ENCODE measurements at places on chromosomes 5 and 9. TPM values are rescaled to one million over a fixed set of nuclear protein-coding genes. Genes with fewer than 3 reads are reported as not detected.

DNA sequence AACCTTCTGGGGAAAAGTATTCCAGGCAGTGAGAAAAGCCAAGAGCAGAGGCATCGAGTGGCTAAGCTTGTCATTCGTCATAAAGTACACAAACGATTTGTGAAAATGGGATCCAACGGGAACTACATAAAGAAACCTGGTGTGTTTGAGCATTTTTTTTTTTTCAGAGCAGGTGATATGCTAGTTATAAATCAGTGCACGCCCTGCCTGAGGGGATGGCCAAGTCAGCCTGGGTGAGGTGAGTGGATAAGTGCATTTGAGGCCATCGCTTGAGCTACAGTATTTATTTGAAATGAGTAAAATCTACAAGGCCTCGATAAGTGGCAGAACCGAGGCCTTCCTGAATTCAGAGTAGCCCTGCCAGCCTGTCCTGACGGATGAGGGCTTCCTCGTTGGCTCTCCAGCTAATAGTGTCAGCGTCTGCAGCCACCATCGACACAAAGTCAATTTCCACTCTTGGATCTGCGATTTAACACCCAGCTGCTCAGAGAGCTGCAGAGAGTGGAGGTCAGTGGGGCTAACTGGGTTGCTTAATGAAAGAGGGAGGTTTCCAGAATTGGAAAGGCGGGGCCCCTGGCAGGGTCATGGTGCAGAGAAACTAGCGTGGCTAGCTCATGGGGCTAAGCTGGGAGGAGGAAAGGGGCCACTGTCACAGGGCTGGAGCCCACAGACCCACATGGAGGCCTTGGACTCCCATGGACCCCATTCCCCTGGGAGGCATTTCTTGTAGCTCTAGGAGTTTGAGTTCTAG lies 27.3 kb downstream of the PPARGC1B start:
- no peaks in the 10 kb centered on the region for H3K27me3 ChIP-seq
- no peak for DNase-seq
- peaks cover 7% of the 10 kb centered on the region for H3K4me1 ChIP-seq
- H3K36me3 ChIP-seq, result no peaks in the 10 kb centered on the region

DNA sequence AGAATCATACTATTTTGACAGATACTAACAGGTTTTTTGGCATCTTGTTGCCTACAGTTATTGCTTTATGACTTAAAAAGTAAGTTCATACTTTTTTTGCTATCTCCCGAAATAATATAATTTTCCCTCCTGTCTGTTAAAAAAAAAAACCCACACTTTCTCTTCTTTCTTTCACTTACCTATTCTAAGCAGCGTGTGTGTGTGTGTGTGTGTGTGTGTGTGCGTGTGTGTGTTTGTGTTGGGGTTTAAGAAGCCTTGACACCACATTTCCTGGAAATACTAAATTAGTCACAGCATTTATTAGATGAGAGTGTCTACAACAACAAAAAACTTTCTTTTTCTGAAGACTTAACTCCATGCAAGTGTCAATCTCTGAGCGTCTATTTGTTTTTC lies 12.4 kb downstream of the TNFAIP8 start:
- no peak for DNase-seq
- H3K4me3 ChIP-seq, result no peak overlapping the region
- H3K4me1 ChIP-seq, result peaks cover 10% of the 10 kb centered on the region
- H3K27me3 ChIP-seq, result no peaks in the 10 kb centered on the region

TAF11L2 gene
- total RNA-seq, result not detected

- H3K27me3 ChIP-seq, result no peaks in the 10 kb centered on the region
- H3K36me3 ChIP-seq, result peaks cover 16% of the 10 kb centered on the region
- no peaks in the 10 kb centered on the region for H3K4me1 ChIP-seq
- DNase-seq, result peak; percentile 47
- no peak overlapping the region for H3K27ac ChIP-seq
These were observed 84.6 kb downstream of the USP20 start for GRCh38 chr9:129919841-129920240.

DNA sequence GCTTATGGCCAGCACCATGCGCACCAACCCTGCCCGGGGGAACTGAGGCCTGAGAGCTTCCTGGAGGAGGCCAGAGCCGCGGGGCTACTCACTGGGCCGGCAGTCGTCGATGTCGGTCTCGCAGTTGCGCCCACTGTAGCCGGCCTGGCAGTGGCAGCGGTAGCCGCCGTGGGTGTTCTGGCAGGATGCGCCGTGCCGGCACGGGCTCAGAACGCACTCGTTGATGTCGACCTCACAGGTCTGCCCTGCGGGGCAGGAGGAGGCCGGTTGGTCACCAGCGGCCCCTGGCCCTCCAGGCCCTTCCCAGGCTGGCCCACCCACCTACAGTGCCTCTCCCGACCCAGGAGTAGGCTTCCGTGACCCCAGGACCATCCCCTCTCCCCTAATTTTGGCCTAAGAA lies 27.7 kb upstream of the SEC16A start:
- peak overlapping the region; percentile 51 for H3K27ac ChIP-seq
- H3K4me1 ChIP-seq, result peaks cover 17% of the 10 kb centered on the region
- H3K27me3 ChIP-seq, result no peaks in the 10 kb centered on the region
- no peak overlapping the region for H3K4me3 ChIP-seq
- peaks cover 96% of the 10 kb centered on the region for H3K36me3 ChIP-seq

- no peak overlapping the region for H3K4me3 ChIP-seq
- H3K4me1 ChIP-seq, result no peaks in the 10 kb centered on the region
- no peaks in the 10 kb centered on the region for H3K27me3 ChIP-seq
These were observed 36.3 kb upstream of the PTPRD start for GRCh38 chr9:10649076-10649475.

ANKRD18A gene
- total RNA-seq, result 0.75 TPM

CHD1 gene
- total RNA-seq, result 41.5 TPM

DNA sequence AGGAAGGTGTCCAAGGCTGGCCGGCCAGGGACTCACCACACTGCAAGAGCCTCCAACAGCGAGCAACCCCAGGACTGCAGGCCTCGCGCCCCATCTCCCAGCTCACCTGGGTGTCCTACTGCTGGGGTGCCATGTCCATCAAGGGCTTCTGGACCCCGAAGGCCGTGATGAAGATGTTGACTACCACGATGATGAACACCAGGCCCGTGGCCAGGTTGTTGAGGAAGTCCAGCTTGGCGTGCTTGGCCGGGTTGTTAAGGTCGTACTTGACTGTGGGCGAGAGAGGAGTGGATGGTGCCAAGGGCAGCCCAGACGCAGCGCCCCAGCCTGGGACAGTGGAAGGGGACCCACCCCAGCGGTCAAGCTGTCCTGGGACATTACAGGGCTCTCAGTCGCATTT lies 9.3 kb downstream of the NINJ1 start:
- no peak for DNase-seq
- H3K36me3 ChIP-seq, result peaks cover 37% of the 10 kb centered on the region
- no peaks in the 10 kb centered on the region for H3K27me3 ChIP-seq
- no peak overlapping the region for H3K27ac ChIP-seq
- H3K4me1 ChIP-seq, result peaks cover 61% of the 10 kb centered on the region

DNA sequence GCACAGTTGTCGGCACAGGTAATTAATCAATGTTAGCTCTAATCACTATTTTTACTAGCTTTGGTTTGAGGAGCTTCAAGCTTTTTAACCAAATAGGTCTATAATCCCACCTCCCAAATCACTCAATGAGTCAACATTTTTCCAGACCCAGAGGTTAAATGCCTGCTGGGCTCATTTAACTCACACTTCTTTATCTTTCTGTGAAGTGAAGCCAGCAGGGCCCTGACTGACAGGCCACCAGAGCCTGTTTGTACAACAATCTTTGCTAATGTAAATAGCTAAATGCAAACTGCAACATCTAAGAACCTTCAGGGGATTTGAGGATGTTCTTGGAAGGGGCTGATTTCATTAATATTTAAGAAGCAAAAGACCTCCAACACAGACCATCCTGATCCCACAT lies 98.4 kb upstream of the NREP start:
- peaks cover 3% of the 10 kb centered on the region for H3K4me1 ChIP-seq
- DNase-seq, result no peak
- H3K27ac ChIP-seq, result no peak overlapping the region
- H3K36me3 ChIP-seq, result no peaks in the 10 kb centered on the region
- H3K4me3 ChIP-seq, result no peak overlapping the region

GRCh38 chr5:172223901-172224873 lies 30.2 kb downstream of the EFCAB9 start:
- no peak for DNase-seq
- no peaks in the 10 kb centered on the region for H3K4me1 ChIP-seq
- H3K4me3 ChIP-seq, result no peak overlapping the region
- peaks cover 20% of the 10 kb centered on the region for H3K36me3 ChIP-seq
- H3K27ac ChIP-seq, result no peak overlapping the region
- no peaks in the 10 kb centered on the region for H3K27me3 ChIP-seq

CAMK2A gene
- total RNA-seq, result 48.8 TPM

- peaks cover 7% of the 10 kb centered on the region for H3K27me3 ChIP-seq
- H3K27ac ChIP-seq, result no peak overlapping the region
- H3K4me3 ChIP-seq, result no peak overlapping the region
These were observed 84.7 kb upstream of the OLFM1 start for GRCh38 chr9:135002802-135003201.

INSL6 gene
- total RNA-seq, result not detected

SPEF2 gene
- total RNA-seq, result 8.8 TPM

HAPLN1 gene
- 0.31 TPM for total RNA-seq

- H3K27ac ChIP-seq, result no peak overlapping the region
- DNase-seq, result peak; percentile 3
- no peaks in the 10 kb centered on the region for H3K27me3 ChIP-seq
- no peak overlapping the region for H3K4me3 ChIP-seq
- no peaks in the 10 kb centered on the region for H3K36me3 ChIP-seq
- H3K4me1 ChIP-seq, result no peaks in the 10 kb centered on the region
These were observed 126.2 kb upstream of the PLCXD3 start for GRCh38 chr5:41636605-41637004.

PCDHB13 gene
- 1.9 TPM for total RNA-seq

DNA sequence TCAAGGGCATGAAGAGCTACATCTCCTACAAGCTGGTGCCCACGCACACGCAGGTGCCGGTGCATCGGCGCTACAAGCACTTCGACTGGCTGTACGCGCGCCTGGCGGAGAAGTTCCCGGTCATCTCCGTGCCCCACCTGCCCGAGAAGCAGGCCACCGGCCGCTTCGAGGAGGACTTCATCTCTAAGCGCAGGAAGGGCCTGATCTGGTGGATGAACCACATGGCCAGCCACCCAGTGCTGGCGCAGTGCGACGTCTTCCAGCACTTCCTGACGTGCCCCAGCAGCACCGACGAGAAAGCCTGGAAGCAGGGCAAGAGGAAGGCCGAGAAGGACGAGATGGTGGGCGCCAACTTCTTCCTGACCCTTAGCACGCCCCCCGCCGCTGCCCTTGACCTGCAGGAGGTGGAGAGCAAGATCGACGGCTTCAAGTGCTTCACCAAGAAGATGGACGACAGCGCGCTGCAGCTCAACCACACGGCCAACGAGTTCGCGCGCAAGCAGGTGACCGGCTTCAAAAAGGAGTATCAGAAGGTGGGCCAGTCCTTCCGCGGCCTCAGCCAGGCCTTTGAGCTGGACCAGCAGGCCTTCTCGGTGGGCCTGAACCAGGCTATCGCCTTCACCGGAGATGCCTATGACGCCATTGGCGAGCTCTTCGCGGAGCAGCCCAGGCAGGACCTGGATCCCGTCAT lies 1.4 kb downstream of the SNX18 start:
- peak overlapping the region; percentile 66 for H3K4me3 ChIP-seq
- peaks cover 32% of the 10 kb centered on the region for H3K4me1 ChIP-seq
- DNase-seq, result no peak

GRCh38 chr9:8179381-8180053 lies 379.9 kb upstream of the DMAC1 start:
- H3K36me3 ChIP-seq, result no peaks in the 10 kb centered on the region
- H3K4me3 ChIP-seq, result no peak overlapping the region
- no peaks in the 10 kb centered on the region for H3K27me3 ChIP-seq
- DNase-seq, result no peak

LRRC70 gene
- total RNA-seq, result 5.8 TPM

DNA sequence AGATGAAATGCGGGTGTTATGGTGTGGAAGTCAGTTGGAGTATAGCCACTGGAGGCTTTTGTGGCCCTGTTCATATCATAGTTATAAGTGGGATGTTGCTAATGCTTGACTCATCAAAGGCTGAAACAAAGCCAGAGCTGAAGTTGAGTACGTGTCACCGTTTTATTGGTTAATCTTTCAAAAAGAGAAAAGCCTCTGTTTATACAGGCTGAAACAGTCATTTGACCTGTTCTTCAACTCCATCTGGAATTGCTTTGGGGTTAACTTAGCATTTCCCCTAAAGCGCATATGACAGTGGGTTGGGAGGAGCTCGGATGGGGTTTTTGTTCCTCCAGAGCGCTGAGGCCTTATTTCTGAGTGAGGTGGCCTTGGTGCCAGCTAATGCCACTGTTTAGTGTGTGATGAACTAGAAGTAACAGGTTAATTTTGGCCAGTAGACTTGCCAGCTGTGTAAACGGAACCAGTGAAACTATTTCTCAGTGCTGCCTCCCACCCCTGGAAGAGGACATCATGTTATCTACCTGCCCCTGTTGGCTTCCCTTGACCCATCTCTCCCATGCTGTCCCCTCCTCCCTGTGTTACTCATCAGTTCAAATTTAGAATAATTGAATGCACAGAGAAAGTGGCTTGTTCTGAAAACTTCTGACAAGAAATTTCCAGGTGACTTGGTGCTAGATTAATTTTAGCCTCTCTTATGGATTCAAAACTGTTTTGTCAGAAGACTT lies 34.2 kb downstream of the MTAP start:
- H3K4me1 ChIP-seq, result no peaks in the 10 kb centered on the region
- no peak overlapping the region for H3K4me3 ChIP-seq
- H3K27me3 ChIP-seq, result no peaks in the 10 kb centered on the region

DNA sequence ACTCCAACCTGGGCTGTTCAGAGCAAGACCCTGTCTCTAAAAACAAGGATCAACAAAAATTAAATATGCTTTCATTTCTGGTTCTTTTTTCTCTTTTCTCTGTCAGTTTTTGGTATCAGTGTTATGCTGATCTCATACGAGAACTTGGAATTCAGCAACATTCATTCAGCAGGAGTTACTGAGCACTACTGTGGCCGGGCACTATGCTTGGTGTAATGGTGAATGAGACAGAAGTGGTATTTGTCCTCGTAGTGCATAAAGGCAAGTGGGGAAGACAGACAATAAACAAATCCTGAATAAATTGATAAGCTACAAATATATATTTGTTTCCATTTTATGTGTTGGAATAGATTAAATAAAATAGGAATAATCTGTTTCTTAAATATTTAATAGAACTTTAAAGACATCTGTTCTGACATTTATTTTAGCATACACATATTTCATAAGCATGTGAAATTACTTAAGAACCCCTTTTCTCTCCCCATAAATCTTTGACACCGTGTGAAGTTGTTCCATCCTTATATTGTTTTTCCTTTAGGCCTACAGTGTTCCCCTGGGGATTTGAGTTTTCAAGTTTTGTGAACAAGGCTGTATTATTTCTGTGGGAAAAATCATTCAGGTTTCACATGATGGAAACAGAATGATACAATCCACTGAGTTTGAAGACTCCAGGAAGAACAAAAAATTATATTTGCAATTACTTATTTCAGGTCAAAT lies 24.6 kb downstream of the UBAP1 start:
- peaks cover 5% of the 10 kb centered on the region for H3K36me3 ChIP-seq
- H3K4me3 ChIP-seq, result no peak overlapping the region
- H3K4me1 ChIP-seq, result peaks cover 3% of the 10 kb centered on the region
- H3K27ac ChIP-seq, result no peak overlapping the region

DNA sequence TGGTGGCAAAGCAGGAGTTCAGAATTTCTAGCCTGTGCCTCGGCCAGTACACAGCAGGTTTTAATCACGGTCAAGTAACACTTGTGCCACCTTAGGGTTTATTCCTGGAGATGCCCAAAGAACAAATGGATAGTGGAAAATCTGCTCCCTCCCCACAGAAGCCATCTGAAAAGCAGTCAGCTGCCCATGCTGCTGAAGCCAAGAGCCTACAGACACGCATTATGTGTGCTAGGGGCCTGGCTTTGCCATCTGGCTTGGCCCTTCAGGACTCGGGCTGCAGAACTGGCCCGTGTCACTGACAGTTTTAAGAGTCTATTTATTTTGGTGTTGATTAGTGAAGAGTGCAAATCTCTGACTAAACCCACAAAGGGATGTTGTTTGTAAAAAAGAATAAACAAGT lies 11.1 kb downstream of the ARSB start:
- H3K27ac ChIP-seq, result peak overlapping the region; percentile 67
- no peaks in the 10 kb centered on the region for H3K27me3 ChIP-seq
- H3K4me3 ChIP-seq, result no peak overlapping the region
- peaks cover 33% of the 10 kb centered on the region for H3K4me1 ChIP-seq
- H3K36me3 ChIP-seq, result no peaks in the 10 kb centered on the region
- peak; percentile 85 for DNase-seq
